ENCODE measurements at places on chromosomes 16 and 17.

GRCh38 chr16:21277045-21277926 is 804 bp downstream of the CRYM start:
- no peak for DNase-seq

- DNase-seq: no peak
These were observed 1393.1 kb upstream of the GOT2 start for GRCh38 chr16:60127196-60127595.

- DNase-seq: no peak
These were observed 30.1 kb upstream of the ABCC1 start for GRCh38 chr16:15919331-15919730.

GRCh38 chr16:83482545-83483162 is 325.1 kb upstream of the HSBP1 start:
- no peak for DNase-seq

DNA sequence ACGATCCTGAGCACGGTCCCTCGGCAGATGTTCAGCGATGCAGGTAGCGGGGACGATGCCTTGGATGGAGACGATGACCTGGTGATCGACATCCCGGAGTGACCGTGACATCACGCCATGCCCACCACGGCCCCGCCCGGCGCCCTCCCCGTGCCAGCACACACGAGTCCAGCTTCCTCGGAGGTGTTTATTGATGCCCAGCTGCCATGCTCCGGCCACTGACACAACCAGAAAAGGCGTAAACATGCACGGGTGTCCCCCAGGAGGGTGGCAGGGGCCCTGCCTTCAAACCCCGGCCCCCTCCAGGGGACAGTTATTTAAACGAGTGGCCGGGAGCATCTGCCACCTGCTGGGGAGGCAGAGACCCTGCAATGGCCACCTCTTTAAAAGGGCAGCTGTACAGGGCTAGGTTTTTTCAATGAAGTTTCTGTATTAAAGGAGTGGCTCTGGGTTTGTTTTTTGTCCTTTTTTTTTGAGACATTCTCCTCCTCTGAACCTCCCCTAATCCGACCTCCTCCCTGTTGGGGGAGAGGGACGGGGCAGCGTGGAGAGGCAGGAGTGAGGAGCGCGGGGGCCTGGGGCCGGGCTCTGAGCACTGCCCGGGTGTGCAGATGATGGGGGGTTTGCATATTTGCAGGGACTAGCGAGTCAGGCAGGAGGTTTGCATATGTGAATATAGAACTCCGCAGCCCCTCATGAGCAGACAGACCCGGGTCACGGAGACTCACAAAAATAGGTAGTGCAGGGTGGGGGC is 5.3 kb downstream of the DOC2A start:
- DNase-seq: no peak

GRCh38 chr16:18050777-18051176 is 285.8 kb downstream of the NPIPA8 start:
- no peak for DNase-seq

DNA sequence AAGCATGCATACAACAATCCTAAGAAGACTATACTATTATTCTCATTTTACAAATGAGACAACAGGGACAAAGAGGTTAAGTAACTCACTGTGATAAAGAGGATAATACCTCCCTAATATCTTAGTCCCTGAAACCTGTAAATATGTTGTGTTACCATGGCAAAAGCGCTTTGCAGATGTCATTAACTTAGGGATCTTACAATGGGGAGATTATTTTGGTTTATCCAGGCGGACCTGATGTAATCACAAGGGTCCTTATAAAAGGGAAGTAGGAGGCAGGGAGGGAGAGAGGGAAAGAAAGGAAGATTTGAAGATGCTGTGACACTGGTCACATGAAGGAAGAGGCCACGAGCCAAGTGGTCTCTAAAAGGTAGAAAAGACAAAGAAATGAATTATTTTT is 164.7 kb downstream of the CNTNAP4 start:
- no peak for DNase-seq

DNA sequence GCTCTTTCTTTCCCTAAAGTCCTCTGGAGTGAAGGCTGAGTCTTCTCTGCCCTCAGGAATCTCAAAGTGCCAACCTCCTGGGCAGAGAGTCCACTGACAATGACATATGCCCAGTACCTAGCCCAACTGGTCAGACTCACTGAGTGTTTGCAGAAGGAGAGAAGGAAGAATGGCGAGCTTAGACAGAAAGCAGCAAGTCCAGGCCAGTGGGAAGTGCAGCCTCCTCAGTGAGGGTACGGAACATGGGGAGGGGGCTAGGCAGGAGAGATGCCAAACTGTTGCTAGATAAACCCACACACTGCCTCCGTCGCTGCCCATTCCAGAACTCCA is 678 bp downstream of the EXOC7 start:
- DNase-seq: no peak

DNA sequence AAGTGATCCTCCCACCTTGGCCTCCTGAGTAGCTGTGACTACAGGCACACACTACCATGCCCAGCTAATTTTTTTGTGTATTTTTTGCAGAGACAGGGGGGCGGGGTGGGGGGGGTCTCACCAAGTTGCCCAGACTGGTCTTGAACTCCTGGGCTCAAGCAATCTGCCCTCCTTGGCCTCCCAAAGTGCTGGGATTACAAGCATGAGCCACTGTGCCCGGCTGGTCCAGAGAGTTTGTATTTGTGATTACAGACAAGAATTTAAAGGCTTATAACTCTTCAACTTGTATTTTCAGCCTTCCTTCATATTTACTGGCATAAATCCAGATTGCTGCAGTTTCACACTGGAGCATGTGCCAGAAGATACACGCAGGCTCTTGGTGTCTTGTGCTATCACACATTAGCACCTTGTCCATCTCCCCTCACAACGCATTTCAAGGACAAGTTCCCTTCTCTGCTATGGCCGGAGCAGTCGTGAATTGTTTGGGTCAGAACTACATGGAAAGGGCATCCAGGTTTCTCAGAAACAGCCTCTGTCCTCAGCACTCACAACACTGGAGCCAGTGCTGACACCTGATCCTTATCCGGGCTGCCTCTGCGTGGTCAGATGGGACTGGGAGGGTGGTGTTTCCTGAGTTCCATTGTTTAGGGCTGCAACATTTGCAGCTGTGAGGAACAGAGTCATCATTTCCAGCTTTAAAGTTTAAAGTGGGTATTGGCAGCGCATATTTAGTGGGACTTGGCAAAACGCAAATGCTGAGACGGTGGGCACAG is 28.1 kb downstream of the WSCD1 start:
- no peak for DNase-seq

DNA sequence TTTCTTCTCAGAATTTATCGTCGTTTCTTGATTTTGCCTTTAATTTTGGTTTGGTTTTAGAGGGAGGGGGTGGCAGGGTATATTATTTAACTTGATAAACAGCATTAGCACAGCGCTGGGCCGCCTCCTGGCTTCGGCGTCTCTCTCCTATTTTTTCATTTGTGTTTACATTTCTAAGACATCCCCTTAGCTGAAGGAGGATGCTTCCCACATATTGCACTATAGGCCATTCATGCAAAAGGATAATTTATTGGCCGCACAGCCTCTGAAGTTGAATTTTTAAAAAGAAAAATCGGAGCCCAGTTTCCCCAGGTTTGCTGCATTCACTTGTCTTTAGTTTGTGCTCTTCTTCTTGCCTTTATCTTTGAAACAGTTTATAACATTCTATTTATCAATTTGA is 497.4 kb upstream of the ZFHX3 start:
- DNase-seq: no peak

DNA sequence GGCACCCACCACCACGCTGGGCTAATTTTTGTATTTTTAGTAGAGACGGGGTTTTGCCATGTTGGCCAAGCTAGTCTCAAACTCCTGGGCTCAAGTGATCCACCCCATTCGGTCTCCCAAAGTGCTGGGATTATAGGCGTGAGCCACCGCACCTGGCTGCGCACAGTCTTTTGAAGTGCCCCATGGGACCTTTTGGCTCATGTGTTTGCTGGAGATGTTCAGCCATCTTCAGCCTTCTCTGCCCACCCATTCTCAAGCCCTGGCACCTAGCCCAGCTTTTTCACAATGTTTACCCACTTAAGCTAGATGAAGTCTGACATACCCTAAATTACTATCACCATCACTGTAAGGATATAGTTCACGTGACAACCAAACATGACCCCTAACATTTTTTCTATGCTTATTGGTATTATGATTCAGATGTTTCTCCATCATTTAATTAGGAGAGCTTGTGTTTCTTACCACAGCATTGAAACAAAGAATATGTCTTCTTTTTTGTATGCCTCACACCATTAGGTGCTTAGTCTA is 32.3 kb downstream of the PECAM1 start:
- no peak for DNase-seq

GRCh38 chr17:33725675-33726271 is 432.7 kb upstream of the ASIC2 start:
- DNase-seq: no peak

GRCh38 chr16:57472665-57473060 is 10.2 kb downstream of the POLR2C start:
- DNase-seq: no peak

DNA sequence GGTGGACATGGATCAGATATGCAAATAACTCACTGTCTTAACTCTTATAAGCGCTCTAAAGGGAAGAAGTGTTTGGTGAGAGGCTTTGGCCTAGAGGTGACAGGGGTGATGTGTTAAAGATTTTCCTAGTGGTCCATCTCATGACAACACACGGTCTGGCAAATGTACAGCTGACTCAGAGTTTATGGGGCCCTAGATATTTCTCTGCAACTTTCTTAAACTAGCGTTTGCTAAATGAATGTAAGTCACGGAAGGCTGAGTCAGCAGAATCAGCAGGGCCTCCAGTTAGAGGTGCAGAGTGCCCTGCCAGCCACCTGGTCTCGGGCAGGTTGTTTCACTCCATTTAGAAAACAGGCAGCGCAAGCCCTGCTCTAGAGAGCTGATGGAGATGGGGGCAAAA is 40.1 kb downstream of the CLEC16A start:
- DNase-seq: no peak

GRCh38 chr16:80231888-80232287 is 308.9 kb upstream of the DYNLRB2 start:
- DNase-seq: no peak

DNA sequence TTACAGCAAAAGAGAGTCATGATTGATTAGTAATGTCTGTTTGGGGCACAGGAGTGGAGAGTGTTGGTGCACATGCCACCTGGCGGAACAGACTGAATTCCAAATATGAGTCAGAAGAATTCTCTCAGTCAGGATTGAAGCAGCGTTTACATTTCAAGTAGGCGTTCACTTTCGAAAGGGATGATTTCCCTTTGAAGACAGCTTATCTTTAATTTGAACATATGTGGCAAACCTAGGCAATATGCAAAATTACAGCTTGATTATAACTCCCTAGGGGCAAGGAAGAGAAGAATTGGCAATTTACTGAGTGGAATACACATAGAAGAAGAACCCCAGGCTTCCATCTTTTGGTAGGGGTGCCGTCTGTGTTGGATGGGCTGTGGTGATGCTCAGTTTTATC is 235.8 kb downstream of the HAPSTR1 start:
- DNase-seq: no peak

DNA sequence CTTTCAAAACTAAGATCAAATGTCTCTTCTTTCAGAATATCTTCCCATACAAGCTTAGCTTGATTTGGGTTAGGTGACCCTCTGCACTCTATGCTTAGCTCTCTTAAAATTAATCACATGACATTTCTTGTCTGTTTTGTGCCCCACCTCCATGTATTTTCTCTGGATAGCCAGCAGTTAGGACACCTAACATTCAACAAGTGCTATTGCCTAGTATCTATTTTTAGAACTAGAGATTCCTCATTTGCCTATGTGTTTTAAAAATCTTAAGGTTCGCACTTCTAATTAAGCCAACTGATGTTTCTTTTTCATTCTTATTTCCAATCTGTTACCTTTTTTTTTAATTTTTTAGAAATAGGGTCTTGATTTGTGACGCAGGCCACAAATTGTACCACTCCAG is 129.7 kb upstream of the C17orf78 start:
- DNase-seq: no peak

GRCh38 chr17:62631936-62632924 is 4.8 kb downstream of the MRC2 start:
- no peak for DNase-seq

DNA sequence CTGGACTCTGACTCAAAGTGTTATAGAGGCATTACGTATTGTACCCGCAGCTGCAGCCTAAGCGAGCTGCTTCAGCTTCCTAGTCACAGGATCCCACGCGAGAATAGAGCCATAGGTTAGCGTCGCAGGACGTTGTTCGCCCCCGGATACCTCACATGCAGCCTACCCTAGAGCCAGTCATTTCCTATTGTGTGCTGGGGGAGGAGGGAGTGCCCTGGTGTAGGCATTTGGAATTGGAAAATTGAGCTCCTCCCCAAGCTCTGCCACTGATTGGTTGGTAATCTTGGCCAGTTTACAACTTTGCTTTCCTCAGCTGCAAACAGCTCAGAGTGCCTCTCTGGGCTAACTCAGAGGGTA is 530 bp downstream of the NAA60 start:
- DNase-seq: no peak

GRCh38 chr17:47844814-47845715 is 4.0 kb upstream of the SCRN2 start:
- no peak for DNase-seq

DNA sequence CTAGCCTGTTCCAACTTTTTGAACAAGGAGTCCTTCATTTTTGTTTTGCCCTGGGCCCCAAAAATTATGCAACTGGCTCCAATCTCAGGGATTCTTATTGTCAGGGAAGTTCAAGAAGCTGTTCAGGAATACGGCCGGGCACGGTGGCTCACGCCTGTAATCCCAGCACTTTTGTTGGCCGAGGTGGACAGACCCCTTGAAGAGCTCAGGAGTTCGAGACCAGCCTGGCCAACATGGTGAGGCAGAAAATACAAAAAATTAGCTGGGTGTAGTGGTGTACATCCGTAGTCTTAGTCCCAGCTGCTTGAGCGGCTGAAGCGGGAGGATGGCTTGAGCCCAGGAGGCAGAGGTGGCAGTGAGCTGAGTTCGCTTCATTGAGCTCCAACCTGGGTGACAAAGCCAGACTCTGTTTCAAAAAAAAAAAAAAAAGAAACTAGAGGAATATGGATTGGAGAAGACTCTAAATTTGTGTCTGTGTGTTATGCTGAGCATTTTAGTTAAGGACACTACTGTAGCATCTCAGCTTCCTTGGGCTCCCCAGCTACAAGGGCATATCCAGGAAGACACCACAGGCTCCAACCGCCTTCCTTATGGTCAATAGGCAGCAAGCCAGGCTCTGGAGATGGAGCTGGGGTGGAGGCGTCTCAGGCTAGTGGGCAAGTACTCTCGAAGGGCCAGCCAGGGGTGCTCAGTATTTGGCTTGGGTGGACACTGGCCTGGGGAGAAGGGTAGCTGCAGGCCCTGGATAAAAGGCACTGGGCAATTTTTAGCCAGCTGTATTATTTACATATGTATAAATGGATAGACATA is 56.8 kb upstream of the CREBBP start:
- no peak for DNase-seq
